T47D (cell line): ENCODE measurements at places on chromosomes 6 and 20.

- no peak for DNase-seq
Observed at GRCh38 chr6:39925191-39925930, 8.9 kb downstream of the MOCS1 start.

DNA sequence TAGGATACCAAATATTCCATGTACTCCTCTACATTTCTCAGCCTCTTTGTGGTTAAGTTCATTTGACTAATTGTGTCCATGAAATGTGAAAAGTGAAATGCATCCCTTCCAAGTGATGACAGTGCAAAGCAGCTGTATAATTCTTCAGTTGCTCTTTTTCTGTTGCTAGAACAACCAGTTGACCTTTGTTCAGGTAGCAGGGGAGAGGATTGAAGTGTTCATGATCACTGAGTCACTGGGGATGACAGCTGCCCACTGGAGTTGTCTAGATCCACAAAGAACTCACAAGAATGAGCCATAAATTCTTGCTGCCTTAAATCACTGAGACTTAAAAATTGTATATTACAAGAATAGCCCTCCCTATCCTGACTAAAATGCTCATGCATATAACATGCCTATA lies 254.6 kb downstream of the EPHA7 start:
- DNase-seq: no peak

GRCh38 chr6:72712910-72713309 lies 91.0 kb downstream of the KCNQ5 start:
- DNase-seq: no peak

DNA sequence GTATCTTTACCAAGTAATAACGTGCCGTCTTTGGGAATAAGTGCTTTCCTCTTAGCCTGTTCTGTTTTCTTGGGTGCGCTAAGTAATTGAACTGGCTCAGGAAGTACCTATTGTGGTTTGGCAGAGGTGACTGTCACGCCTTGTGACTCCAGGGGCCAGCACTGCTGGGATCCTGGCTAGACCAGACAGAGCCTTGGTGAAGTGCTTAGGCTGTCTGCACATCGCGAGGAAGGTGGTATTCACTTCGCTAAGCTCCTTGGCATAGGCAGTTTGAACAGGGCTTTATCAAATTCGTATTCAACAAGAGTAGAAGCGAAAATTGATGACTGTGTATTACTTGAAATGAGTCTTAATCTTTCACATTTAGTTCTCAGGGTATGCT lies 17.6 kb downstream of the PRDM1 start:
- peak; percentile 64 for DNase-seq

GRCh38 chr20:3768342-3769130 lies 983 bp upstream of the ADISSP start:
- DNase-seq: no peak

- DNase-seq: no peak
Observed at GRCh38 chr20:49669601-49670189, 44.0 kb downstream of the B4GALT5 start.

DNA sequence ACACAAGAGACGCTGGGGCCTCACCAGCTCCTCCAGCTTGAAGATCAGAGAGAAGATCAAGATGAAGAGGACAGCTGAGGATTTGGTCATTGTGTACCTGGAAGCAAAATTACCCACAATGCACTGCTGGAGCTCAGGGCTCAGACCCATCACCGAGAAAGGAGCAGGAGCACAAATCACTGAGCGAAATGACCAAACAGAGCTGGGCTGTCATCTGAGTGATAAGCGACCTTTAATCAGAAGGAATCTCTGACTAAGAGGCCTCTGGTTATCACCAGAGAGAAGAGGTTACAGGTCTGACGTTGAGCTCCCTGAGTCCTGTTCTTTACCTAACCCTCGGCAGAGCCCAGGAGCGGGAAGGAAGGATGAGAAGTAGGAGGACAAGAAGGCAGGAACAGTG lies 47.5 kb upstream of the CDH22 start:
- no peak for DNase-seq

GRCh38 chr6:17966451-17966850 lies 21.0 kb downstream of the KIF13A start:
- no peak for DNase-seq

- DNase-seq: peak; percentile 75
Observed at GRCh38 chr6:152863618-152864326, 113.2 kb downstream of the VIP start.

GRCh38 chr20:33604991-33605370 lies 57.1 kb upstream of the C20orf144 start:
- DNase-seq: no peak

- no peak for DNase-seq
Observed at GRCh38 chr6:106258726-106259125, 66.8 kb downstream of the ATG5 start.
